Lung (tissue), 17 donors: ENCODE measurements at places on chromosomes 11 and 22. TPM values are rescaled to one million over a fixed set of nuclear protein-coding genes. Genes with fewer than 3 reads are reported as not detected.
A peak's percentile ranks its signal among the peaks of the same experiment; 100 is the strongest.

GRCh38 chr22:35132568-35132967 is 66.6 kb downstream of the ISX start:
- no peaks in the 10 kb centered on the region for H3K4me1 ChIP-seq
- H3K27ac ChIP-seq, result no peak overlapping the region
- H3K4me3 ChIP-seq, result no peak overlapping the region

DNA sequence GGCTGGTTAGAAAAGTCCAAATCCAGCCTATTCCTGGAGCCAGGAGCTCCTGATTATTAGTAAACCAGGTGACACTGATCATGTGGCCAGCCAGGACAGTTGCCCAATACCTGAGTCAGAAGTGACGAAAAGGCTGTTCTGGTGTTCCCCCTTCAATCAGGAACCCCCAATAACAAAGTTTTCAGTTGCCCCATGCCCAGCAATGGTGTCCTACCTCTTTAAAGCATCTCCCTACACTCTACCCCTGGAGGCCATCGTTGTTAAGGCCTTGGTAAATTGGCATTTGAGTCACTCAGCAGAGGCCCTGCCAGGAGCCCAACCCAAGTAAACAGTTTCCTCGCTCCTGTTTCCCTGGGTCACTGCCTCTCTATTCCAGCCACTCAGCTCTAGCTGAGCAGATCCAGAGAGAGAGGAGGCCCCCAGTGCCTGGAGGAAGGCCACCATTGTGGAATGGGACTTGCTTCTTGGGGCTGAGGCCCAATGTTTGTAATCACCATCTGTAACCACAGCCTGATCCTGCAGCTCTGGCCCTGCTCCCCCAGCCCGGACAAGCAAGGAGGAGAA is 25.0 kb downstream of the ARHGAP1 start:
- peak overlapping the region; percentile 74 for H3K27ac ChIP-seq
- no peak overlapping the region for H3K4me3 ChIP-seq
- peaks cover 26% of the 10 kb centered on the region for H3K36me3 ChIP-seq
- DNase-seq, result no peak
- no peaks in the 10 kb centered on the region for H3K27me3 ChIP-seq

GRCh38 chr11:114270531-114271270 is 25.5 kb upstream of the NNMT start:
- no peaks in the 10 kb centered on the region for H3K36me3 ChIP-seq
- no peaks in the 10 kb centered on the region for H3K4me1 ChIP-seq
- H3K27me3 ChIP-seq, result no peaks in the 10 kb centered on the region
- no peak for DNase-seq
- H3K4me3 ChIP-seq, result no peak overlapping the region

TMEM121B gene
- total RNA-seq, result 0.46 TPM

BBOX1 gene
- 1.9 TPM for total RNA-seq

DNA sequence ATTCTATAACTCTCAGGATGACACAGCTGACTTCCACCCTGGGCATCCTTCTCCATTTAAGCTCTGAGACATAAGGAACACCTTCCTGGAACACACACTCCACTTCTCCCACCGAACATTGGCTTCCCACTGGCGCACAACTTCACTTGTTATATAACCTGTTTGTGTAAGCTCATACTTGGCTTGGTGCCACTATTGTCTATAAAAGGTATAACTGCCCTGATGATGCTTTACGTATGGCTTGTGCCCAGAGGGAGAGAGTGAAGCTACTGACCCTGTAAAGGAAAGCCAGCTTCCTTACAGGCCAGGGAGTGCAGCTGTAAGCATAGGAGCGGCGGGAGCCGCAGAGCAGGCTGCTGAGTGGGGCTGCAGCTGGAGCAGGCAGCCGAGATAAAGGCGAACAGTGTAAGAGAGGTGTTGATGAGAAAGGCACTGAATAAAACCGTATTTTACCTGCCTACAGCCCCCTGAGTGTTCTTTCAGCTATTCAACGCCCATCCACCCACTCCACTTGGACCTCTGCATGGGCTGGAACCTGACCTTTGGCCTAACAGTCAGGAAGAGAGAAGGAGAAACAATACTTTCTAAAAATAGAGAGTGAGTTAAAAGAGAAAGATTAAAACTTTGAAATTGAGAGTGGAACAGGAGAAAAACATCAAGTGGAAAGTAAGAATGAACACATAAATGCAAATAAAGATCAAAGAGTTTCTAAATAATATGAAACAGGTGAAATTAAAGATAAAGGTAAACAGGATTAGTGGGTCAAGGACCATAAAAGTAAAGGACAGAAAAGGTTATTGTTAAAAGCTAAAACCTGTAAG is 252.1 kb upstream of the ARHGAP42 start:
- peak; percentile 14 for DNase-seq
- no peaks in the 10 kb centered on the region for H3K36me3 ChIP-seq
- no peaks in the 10 kb centered on the region for H3K4me1 ChIP-seq
- H3K4me3 ChIP-seq, result no peak overlapping the region
- H3K27ac ChIP-seq, result no peak overlapping the region
- no peaks in the 10 kb centered on the region for H3K27me3 ChIP-seq

- no peak overlapping the region for H3K27ac ChIP-seq
- H3K36me3 ChIP-seq, result peaks cover 3% of the 10 kb centered on the region
- H3K4me3 ChIP-seq, result no peak overlapping the region
- H3K27me3 ChIP-seq, result no peaks in the 10 kb centered on the region
- DNase-seq, result no peak
- peaks cover 12% of the 10 kb centered on the region for H3K4me1 ChIP-seq
Measured at GRCh38 chr22:29385151-29385704, 3.1 kb downstream of the AP1B1 start.

CCDC34 gene
- total RNA-seq, result 4.0 TPM

DNA sequence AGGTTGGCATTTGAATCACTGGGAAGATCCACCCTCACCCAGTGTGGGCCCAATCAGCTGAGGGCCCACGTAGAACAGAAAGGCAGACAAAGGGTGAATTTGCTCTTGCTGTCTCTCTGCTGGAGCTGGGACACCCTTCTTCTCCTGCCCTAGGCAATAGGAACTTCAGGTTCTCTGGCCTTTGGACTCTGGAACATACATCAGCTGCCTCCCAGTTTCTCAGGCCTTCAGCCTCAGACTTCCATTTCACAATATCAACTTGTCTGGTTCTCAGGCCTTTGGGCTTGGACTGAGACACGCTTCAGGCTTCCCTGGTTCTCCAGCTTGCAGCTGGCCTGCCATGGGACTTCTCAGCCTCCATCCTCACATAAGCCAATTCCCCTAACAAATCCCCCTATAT is 14.7 kb upstream of the ASRGL1 start:
- H3K36me3 ChIP-seq, result no peaks in the 10 kb centered on the region
- no peak overlapping the region for H3K27ac ChIP-seq
- DNase-seq, result no peak
- H3K27me3 ChIP-seq, result peaks cover 5% of the 10 kb centered on the region
- H3K4me3 ChIP-seq, result no peak overlapping the region

GRCh38 chr22:22863001-22863400 is 24.6 kb upstream of the IGLL5 start:
- DNase-seq, result no peak
- no peaks in the 10 kb centered on the region for H3K4me1 ChIP-seq
- H3K27me3 ChIP-seq, result peaks cover 9% of the 10 kb centered on the region
- H3K27ac ChIP-seq, result no peak overlapping the region
- no peaks in the 10 kb centered on the region for H3K36me3 ChIP-seq
